Uterus (tissue), 4 donors: ENCODE measurements at places on chromosomes 7 and 10.

- DNase-seq: no peak
Measured at GRCh38 chr10:69634759-69635425, 4.8 kb downstream of the FAM241B start.

DNA sequence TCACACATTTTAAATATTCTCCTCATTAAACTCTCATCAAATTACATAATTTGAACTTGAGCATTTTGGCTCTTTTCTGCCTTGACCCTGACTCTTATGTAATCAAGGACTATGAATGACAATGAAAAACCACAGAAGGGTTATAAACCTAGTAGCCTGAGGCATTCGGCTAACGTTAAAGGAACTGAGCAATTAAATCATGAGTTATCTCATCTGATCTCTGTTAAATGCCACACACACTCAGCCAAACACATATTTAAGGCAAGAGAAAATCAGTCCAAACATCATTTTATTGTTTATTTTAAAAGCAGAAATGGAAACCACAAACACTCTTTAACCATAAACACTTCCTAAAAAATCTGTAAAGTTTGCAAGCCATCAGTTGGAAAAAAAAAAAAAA is 204.3 kb downstream of the DGKI start:
- no peak for DNase-seq

DNA sequence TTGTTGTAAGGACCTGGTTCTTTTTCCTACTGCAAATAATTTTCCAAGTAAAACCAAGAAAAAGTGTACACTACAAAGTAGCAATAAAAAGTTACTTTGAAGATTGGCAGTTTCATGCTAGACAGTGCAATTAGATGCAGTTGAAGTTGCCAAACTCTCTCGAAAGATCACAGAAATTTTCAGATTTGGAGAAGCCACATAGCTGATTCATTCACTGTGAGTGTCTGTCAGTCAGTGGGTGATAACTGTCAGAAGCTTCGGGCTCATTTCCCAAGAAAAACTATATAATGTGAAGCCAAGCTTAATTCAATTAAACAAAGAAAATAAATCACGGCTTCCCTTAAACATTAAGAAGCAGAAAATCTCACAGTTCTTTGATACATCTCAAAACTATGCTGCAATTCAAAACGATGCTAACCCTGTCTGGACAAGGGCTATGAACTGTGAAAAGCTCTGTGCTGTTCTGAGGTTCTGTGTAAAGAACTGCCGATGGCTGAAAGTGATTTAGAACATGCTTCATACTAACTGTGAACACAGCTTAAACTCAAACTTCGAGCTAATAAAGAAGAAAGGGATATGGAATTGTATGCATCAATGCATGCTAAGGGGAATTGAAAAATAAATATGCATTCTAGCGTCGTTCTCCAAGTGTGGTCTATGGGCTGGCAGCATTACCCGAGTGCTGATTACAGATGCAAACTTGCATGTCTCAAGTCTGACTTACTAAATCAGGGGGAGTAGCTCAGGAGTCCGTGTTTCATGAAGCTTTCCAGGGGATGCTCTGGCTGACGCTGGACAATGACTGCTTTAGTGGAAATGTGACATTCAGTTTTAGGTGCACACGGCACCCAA is 557.4 kb downstream of the CALN1 start:
- DNase-seq: no peak

GRCh38 chr10:70190581-70190980 is 20.3 kb upstream of the SAR1A start:
- DNase-seq: no peak

DNA sequence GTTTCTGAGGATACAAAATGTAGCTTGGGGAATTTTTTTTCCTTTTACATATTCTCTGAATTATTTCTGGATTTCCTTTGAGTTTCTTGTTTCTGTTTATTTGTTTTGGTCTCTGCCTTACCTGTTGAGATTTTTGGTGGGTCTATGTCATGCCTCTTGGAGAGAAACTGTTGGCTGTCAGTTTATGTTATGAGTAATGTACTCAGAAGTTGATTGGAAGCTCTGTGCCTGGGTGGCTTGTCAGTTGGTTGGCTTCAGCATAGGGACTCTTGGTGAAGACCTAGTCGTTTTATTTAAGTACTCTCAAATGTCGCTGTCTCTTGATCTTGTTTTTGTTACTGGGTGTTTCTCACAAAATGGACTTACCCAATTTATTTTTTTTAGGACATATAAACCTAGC is 132.4 kb downstream of the CDK14 start:
- no peak for DNase-seq

GRCh38 chr7:35993113-35993512 is 159.9 kb upstream of the EEPD1 start:
- DNase-seq: no peak

DNA sequence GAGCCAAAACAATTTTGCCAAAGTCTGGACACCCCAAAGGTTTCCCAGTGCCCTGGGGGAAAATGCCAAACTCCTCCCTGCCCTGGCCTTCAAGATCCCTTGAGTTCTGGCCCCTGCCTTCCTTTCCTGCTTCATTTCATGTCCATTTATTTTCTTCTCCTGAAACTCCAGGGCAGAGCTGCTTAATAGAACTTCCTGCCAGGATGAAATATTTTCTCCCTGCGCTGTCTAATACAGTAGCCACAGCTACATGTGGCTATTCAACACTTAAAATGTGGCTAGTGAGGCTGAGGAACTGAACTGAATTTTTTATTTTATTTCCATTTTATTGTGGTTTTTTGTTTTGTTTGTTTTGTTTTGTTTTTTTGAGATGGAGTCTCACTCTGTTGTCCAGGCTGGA is 49.6 kb downstream of the COL13A1 start:
- no peak for DNase-seq

DNA sequence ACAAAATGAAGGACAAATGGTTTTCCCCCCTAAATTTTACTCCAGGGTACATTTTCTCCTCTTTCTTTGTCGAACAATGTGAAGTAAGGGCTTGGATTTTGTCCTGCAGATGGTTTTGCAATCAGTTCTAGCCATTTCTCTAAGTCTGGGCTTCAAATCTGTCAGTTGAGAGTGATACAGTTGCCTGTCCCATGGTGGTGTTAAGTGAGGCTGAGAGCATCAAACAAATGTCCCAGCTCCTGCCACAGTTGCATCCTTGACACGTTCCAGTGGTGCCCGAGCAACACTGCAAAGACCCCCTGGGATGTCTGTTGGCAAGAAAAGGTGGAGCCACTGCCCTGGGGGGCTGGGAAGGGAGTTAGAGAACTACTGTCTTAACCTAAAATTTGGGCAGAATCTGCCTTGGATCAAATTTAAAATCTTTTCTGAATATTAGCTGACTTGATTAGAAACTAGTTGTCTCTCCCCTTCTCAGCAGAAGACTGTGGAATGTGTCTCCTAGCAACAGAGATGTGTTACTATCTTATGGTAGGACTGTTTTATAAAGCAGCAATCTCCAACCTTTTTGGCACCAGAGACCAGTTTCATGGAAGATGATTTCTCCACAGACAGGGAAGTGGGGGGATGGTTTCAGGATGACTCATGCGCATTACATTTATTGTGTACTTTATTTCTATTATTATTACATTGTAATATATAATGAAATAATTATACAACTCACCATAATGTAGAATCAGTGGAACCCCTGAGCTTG is 102.0 kb upstream of the STEAP1B start:
- DNase-seq: peak; percentile 33

DNA sequence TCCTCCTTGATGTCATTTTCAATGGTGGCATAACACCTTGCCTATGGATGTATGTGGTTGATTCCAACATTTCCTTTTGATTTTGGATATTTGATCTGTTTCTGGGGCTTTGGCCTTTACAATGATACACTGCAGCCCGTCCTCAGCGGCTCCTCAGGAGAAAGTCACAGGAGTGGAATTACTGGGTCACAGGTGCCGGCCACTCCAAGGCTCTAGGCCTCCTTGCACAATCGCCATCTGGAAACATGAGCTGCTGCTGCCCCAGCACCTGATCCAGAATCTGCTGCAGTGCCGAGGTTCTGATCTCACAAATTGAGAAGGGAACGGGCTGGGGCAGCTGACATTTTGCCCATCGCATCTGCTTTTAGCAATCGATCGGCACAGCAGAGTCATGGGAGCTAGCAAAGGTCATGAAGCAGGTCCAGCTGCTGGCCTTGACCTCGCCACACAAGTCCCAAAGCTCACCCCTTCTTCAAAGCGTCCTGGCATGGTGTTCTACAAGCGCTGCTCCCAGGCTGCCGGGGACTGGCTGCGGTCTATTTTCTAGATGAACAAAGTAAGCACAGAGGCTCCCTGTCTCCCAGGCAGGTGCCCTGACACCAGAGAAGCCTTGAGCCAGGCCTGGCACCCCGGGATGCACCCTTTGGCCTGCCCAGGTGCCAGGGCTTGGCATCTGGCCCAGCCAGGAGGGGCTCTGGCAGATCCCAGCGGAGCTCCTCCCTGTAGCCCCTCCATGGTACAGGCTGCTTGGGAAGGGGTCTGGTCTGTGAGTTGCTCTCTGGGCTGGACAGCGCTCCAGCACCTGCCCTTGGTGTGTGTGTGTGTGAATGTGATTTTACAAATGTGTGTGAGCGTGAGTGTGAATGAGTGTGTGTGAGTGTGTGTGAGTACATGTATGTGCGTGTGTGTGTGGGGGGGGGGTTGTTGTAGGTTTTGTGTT is 201.8 kb downstream of the GLRX3 start:
- DNase-seq: no peak

DNA sequence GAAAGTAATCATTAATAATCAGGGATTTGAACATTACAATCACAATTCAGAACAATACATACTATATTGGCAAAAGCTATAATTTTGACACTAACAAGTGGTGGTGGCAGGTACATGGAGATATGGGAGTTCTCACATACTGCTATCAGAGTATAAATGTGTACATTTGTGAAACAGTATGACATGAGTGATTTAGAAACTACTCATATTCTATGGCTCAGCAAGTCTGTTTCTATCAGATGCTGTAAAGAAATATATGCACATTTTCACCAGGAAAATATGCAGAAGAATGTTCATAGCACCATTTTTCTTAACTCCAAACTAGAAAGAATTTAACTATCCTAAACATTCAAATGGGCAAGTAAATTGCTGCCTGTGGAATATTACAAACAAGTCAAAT is 620.0 kb downstream of the SH2D4B start:
- DNase-seq: no peak

GRCh38 chr7:42440951-42441350 is 203.9 kb upstream of the GLI3 start:
- DNase-seq: no peak

DNA sequence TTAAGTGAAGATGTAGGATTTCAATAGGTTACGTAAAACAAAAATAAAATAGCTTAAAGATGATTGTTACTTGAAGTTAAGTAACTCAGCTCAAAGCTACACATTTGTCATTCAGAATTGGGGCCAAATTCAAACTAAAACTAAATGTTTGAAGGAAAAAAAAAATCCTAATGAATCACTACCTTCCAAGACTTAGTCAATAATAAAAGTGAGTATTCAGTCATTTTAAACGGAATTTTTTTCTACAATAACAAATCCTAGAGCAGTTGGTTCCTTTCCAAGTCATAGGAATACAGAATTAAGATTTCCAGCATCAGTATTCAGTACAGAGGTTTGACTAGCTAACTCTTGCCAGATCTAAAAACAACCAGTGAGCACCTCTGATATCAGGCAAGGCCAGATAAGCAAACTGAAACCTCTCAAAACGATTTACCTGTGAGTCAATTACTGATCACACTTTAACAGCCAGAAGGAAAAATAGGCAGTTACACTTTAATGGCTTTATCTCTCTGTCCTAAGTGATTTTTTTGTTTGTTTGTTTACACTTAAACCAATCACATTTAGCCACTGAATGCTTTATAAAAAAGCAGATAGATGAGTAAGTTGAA is 669.8 kb upstream of the ANKRD30A start:
- DNase-seq: no peak
